ENCODE measurements at places on chromosomes 7 and 10.
A peak's percentile ranks its signal among the peaks of the same experiment; 100 is the strongest.

- peak; percentile 39 for DNase-seq
These were observed 188.9 kb downstream of the GRID1 start for GRCh38 chr10:86177537-86178155.

GRCh38 chr7:157928171-157928794 lies 591.5 kb downstream of the DNAJB6 start:
- no peak for DNase-seq

DNA sequence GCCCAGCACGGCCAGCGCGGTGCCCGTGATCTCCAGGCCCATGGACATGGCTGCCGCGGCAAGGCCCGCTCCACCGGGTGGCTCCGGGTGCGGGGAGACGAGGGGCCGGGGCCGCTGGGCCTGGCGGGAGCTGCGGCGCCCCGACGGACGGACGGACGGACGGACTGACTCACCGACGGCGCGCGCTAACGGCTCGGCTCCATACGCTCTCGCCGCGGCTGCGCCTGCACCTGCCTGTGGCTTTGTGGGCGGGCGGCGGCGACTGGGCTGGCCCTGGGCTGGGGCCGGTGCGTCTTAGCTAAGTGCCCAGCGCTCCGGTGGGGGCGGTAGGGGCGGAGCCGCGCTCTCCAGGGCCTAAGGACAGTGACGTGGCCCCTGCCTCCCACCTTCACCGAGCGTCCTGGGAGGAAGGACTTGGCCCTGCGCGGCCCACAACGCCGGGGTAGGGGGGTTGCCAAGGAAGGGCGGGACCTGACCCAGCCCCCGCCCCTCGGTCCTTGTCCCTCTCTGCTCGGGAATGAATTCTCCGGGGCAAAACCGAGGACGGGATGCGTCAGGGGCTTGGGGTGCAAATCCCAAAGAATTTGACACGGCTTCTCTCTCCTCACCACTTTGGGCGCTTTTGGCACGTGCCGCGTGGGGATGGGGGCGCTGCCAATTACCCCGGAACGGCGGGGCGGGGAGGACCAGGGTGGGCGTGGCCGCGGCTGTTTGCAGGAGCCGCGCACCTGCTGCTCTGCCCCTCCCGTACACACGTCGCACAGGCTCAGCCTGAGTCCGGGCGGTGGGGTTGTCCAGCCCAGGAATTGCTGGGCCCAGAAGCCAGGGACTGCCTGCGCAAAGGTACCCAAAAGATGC lies at the start of gene CLDN3:
CLDN3 (minus strand) TSS at position 269 of the 858 bp plus-strand sequence; CDS start at position 48, 221 bp downstream.
- peak; percentile 88 for DNase-seq

- no peak for DNase-seq
These were observed 14.2 kb upstream of the MTPN start for GRCh38 chr7:135991322-135991721.

- no peak for DNase-seq
These were observed at the start of gene PAPOLB for GRCh38 chr7:4861673-4862072. PAPOLB (minus strand) TSS chr7:4862030; CDS start chr7:4861810, 220 bp downstream.

GRCh38 chr7:154591544-154591943 lies 411.4 kb downstream of the PAXIP1 start:
- peak; percentile 75 for DNase-seq

DNA sequence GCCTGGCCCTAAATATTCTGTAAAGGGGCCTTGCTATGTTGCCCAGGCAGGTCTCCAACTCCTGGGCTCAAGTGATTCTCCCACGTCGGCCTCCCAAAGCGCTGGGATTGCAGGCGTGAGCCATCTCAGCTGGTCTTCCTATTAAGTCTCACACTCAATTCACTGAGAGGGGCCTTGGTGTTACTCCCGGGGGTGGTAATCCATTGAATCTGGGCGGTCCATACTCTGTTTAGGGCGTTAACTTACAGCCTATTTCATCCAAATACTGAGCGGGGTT lies 665 bp upstream of the SRRT start:
- no peak for DNase-seq

- DNase-seq = no peak
These were observed 305.4 kb downstream of the WDR37 start for GRCh38 chr10:1361411-1362105.

DNA sequence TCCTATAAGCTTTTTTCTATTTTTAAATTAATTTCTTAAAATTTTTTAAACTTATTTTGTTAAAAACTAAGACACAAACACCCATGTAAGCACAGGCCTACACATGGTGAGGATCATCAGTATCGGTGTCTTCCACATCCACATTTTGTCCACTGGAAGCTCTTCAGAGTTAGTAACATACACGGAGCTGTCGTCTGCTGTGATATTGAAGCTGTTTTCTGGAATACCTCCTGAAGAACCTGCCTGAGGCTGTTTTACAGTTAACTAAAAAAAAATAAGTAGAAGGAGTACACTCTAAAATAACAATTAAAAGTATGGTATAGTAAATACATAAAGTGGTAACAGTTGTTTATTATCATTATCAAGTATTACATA lies 17.7 kb downstream of the KLLN start:
- no peak for DNase-seq

DNA sequence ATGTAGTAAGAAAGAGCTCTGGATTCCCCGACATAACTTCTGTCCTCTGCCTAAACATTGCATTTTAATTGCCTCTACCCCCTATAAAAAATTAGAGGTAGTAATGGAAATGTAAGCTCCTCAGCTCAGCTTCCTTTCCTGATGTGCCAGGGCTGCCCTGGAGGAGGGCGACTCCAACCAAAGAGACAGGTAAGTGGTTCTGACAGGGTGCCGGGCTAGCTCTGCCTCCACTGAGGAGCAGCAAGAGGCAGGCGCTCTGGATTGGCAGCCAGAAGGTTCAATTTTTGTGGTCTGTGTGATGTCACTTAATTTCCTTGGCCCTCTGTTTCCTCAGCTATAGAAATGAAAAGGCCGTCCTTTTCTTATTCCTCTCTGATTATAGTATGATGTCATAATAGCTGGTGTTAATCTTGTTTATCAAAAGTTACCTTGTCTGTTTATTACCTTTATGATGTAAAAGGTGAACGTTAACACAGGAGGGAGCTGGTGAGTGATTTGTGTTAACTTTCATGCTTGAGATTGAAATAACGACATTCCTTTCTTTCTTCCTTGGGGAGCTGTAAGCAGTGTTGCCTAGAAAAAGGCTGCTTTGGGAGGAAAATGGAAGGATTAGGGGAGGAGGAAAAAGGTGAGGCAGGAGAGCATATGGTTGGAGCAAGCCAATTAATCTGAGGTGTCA lies 51.8 kb downstream of the ANLN start:
- DNase-seq = no peak

DNA sequence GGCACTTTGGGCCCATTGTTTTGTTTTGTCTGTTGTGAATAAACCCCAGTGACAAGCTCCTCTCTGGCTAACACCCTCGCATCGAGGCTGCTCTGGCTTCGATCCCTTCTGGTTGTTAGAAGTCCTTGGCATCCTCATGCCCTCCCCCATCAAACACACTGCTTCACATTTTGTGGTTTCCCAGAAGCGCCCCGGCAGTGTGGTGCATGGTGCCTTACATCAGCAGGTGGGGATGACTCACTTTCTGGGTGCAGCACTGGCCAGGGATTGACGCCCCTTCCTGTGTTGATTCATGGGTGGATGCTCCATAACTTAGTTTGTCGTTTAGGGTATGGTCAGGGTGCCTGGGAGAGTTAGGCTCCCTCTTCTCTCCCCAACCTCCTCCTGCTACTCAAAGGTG lies 51.4 kb downstream of the PLPP4 start:
- DNase-seq = no peak

DNA sequence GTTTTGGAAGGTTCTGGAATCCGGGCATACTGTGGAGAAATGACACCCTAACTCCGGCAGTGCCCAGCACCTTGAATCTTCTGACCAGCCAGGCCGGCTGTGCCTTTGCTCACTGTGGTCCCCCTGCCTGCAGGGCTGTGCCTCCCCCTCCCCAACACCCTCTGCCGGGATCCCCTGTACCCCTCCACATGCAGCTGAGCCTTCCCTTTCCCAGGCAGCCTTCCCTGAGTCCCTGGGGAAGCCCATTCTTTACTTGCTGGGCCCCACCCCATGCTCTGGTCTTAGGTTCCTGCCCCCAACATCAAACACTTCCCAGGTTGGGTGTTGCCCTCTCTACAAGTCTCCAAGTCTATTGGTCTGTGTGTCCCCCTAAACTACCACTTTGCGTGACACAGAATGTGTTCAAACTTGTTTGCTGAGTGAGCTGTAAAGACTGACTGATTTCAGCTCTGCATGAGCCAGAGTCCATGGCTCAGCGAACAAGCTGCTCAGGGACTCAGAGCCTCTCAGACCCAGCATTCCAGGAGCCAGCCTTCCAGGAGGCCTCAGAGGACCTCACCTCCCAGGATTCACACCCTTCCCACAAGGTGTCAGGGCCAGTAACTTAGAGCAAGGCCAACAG lies 31.6 kb downstream of the CALML5 start:
- no peak for DNase-seq
